ENCODE measurements at places on chromosomes 4 and X. TPM values are rescaled to one million over a fixed set of nuclear protein-coding genes. Genes with fewer than 3 reads are reported as not detected.

The CXCR3 gene
- total RNA-seq: not detected

The TXK gene
- not detected for total RNA-seq

The EGF gene
- total RNA-seq: 92.4 TPM

The DMP1 gene
- not detected for total RNA-seq

The NDST3 gene
- total RNA-seq: not detected

The STARD8 gene
- total RNA-seq: 15.8 TPM

The PAGE2 gene
- total RNA-seq: not detected

The XAGE2 gene
- total RNA-seq: not detected

The JCHAIN gene
- 0.50 TPM for total RNA-seq

The AMBN gene
- total RNA-seq: not detected

The NEUROG2 gene
- not detected for total RNA-seq

The NPNT gene
- 10.7 TPM for total RNA-seq

The POLR2B gene
- total RNA-seq: 79.5 TPM

The NSG1 gene
- 0.50 TPM for total RNA-seq

The ARMCX4 gene
- 4.4 TPM for total RNA-seq

The MAGEA12 gene
- total RNA-seq: not detected

The MAGEB17 gene
- total RNA-seq: 0.26 TPM

The SLC25A43 gene
- 2.5 TPM for total RNA-seq

The DNAJB14 gene
- total RNA-seq: 13.2 TPM

The SHOX gene
- total RNA-seq: not detected

The NSUN7 gene
- 0.39 TPM for total RNA-seq
